ENCODE measurements at places on chromosomes 1 and 21. TPM values are rescaled to one million over a fixed set of nuclear protein-coding genes. Genes with fewer than 3 reads are reported as not detected.

DNA sequence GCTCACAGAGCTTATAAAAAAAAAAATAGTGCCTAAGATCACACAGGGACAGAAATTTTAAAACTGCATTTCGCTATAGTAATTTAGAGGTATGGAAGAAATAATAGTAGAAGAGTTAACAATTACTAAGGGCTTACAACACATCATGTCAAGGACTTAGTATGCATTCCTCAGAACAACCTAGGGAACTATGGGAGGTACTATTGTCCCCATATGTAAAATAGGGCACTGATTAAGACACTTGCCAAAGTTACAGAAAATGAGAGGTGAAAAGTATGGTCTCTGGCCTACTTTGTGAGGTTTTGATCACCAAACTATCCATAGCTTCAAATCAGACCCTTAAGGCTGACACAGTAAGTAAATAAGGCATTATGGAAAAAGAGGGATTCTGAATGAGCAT, 4.7 kb downstream of the FRRS1 start:
- no peak for DNase-seq

- no peak for DNase-seq
These were observed 34.6 kb upstream of the APOBEC4 start for GRCh38 chr1:183687546-183688304.

- no peak for DNase-seq
These were observed 21.3 kb downstream of the SYDE2 start for GRCh38 chr1:85179522-85179921.

GRCh38 chr1:236518322-236518721, 5.5 kb upstream of the LGALS8 start:
- DNase-seq: no peak

GRCh38 chr1:68372487-68372886, 77.3 kb downstream of the RPE65 start:
- no peak for DNase-seq

- peak; percentile 91 for DNase-seq
These were observed 14.8 kb upstream of the SLC45A1 start for GRCh38 chr1:8303141-8303540.

GRCh38 chr1:50502147-50502546, 78.9 kb upstream of the DMRTA2 start:
- no peak for DNase-seq

DNA sequence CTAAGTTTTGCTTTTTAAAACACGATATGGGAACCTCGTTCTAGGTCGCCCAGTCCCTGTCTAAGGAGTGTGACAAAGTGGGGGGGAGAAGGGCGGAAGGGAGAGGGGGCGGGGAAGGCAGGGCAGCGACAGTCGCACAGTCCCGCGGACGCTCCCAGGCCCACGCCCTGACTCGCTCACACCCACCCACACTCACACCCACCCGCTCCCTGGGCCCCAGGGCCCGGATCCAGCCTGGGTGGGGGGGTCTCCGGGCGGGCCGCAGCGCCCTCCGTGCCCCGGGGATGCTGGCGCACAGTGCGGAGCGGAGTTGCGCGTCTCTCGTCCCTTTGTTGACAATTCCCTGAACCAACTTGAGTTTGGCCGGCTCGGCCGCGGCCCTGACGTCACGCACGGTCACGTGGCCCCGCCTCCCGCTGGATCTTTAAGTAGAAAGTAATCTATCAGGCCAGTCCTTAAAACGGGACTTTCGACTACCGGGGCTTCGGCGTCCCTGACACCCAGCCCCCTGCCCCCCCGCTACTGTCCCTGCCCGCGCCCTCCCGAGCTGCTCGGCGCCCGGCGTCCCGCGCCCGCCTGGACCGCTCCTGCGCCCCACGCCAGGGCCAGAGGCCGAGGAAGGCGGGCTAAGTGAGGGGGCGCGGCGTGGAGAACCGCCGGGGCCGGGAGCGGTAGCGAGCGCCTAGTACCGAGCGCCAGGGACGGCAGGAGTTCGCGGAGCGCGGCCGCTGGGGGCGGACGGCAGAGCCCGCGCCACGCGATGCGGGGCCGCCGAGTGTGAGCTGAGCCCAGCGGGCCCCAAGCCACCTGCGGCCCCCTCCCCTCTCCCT, at the start of gene FOXD3:
Gene FOXD3 (plus strand): TSS at position 454 of the 830 bp plus-strand sequence. CDS start 492 bp downstream, outside the sequence.
- DNase-seq: peak; percentile 37

GRCh38 chr1:179706339-179706941, 36.7 kb upstream of the FAM163A start:
- DNase-seq: peak; percentile 67

- no peak for DNase-seq
These were observed 8.5 kb downstream of the PDZK1IP1 start for GRCh38 chr1:47181095-47181954.

DNA sequence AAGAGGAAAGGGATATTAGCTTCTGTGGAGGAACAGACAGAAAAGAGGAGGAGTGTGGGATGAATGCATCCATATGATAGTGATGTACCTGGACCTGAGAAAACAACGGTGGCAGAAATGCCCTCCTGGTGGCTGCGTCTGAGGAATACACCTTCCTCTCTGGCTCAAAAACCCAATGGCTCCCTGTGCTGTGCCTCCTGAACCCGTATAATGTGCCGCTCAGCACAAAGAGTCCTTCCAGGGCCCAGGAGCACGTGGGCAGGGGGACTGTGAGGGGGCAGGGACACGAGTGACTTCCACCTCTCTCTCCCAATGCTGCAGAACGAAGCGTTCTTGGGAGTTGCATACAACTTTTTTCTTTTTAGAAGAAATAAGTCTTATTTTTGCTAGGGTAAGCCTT, 31.2 kb downstream of the IRF2BP2 start:
- no peak for DNase-seq

GRCh38 chr1:44225761-44226160, 12.5 kb downstream of the DMAP1 start:
- no peak for DNase-seq

DNA sequence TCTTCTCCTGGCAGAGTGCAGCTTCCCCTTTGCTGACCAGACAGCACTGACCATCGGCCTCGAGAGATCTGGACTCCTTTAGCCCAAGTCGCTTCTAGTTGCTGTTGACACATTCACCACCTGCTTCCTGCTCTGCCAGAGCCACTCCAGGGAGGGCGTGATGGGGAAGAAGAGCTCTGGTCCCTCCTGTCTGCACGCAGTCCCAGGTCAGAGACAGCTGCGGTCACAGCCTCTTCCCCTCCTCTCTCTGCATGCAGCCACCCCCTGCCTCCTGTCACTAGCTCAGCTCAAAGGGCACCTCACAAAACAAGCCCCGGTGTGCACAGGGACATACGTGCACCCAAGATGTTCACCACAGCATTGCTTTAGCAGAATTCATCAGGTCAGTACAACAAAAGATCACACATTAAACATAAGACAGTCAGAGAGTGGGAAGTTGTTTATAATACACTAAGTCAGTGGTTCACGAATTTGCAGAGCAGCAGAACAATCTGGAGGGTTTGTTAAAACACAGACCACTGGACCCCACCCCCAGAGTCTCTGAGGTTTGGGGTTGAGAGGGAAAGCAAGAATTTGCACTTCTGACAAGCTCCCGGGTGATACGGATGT, 132.9 kb downstream of the SYF2 start:
- DNase-seq: no peak

- DNase-seq: peak; percentile 84
These were observed 377.4 kb downstream of the LTN1 start for GRCh38 chr21:28615276-28615675.

- DNase-seq: peak; percentile 33
These were observed 27.0 kb downstream of the DPYD start for GRCh38 chr1:97893844-97894243.

DNA sequence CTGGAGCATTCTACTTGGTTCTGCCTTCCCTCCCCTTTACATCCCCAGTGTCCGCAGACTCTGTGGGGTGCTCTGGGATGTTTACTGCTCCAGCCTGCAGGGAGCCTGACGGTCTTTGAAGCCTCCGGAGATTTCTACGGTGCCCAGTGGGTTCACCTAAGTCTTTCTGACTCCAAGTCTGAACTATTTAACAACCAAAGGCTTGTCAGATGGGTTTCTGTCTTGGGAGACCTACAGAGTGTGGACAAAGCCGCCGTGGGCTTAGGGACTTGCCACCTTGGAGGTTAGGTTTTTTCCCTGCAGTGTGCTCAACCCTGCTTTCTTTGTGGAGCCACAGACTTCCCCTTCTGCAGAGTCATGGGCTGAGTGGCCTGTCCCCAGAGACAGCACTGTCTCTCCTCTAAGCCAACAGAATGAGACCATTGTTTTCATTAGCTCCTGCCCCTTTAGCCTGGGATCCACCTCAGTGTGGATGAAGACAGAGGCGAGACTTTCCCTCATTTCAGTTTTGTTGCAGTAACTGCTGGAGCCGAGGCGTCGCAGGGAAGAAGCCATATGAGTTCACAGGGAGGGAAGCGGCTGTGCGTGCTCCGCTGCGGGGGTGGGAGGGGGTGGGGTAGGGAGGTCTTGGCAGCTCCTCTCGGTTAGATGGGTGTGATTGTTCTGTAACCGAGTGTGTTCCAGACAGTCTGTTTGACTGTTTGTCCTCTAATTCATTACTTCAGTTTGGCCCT, 120.7 kb downstream of the CNIH3 start:
- DNase-seq: peak; percentile 19

DNA sequence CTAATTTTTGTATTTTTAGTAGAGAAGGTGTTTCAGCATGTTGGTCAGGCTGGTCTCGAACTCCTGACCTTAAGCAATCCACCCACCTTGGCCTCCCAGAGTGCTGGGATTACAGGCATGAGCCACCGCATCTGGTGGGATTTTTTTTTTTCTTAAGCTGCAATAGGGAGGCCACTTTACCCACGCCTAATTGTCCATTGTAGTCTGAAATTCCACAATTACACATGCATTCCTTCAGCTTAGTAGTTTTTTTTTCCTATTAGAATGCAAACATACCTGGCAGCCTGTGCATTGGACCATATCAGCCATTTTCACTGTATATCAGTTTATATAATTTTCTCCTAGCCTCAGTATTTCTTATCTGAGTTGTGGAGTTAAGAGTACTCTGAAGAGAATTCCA, 186.8 kb downstream of the LMX1A start:
- no peak for DNase-seq

- peak; percentile 4 for DNase-seq
These were observed 1.4 kb downstream of the TRAPPC10 start for GRCh38 chr21:44013380-44014088.

GRCh38 chr1:119384591-119384990, 16.0 kb downstream of the HAO2 start:
- no peak for DNase-seq

GRCh38 chr1:153246018-153246417, 13.5 kb upstream of the LORICRIN start:
- no peak for DNase-seq

The MX2 gene
- total RNA-seq: 0.54 TPM

The SPATA45 gene
- not detected for total RNA-seq

The CD1D gene
- total RNA-seq: not detected

The TENT5C gene
- total RNA-seq: 5.3 TPM

The LAMB3 gene
- total RNA-seq: 0.72 TPM

The UBASH3A gene
- not detected for total RNA-seq

The LYPD8 gene
- not detected for total RNA-seq
